ENCODE measurements at places on chromosomes 13 and 19. TPM values are rescaled to one million over a fixed set of nuclear protein-coding genes. Genes with fewer than 3 reads are reported as not detected.
A peak's percentile ranks its signal among the peaks of the same experiment; 100 is the strongest.

The GJB6 gene
- 0.68 TPM for total RNA-seq

DNA sequence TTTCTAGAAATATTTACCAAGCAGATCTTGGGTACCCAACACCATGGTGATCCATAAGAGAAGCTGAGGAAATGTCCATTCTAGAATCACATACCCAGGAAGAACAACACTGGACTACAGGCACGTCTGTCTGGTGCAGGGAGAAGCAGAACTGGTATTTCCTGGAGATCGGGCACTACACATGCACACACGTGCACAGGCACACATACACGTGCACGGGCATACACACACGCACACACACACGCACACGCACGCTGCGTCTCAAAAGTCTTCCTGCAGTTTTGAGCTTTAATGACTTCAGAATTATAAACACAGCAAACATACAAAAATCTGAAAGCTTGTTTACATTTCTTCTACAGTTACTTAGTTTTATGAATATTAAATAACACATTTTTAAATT, 189.8 kb downstream of the DCLK1 start:
- no peak for DNase-seq

DNA sequence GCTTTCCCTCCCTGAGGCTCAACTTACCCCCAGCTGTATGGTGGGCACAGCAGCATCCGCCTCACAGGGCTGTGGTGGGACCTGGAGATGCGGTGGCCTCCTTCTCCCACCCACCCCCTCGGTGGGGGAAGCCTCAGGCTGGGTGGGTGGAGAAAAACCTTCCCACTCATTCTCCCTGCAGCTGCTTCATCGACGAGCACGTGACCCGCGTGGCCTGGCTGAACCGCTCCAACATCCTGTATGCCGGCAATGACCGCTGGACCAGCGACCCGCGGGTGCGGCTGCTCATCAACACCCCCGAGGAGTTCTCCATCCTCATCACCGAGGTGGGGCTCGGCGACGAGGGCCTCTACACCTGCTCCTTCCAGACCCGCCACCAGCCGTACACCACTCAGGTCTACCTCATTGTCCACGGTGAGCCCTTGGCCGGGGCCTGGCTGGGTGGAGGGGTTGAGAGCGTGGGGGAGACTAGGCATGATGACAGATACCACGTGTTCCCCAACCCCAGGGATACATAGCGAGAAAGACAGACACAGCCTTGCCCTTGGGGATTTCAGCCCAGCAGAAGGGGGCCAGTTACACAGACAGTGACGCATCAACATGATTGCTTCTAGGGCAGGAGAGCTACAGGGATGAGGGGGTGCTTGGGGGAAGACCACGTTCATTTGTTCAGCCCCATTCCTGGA, 12.2 kb downstream of the IGLON5 start:
- DNase-seq = no peak

- DNase-seq = no peak
Observed at GRCh38 chr13:87452281-87452680, 218.9 kb upstream of the SLITRK5 start.

DNA sequence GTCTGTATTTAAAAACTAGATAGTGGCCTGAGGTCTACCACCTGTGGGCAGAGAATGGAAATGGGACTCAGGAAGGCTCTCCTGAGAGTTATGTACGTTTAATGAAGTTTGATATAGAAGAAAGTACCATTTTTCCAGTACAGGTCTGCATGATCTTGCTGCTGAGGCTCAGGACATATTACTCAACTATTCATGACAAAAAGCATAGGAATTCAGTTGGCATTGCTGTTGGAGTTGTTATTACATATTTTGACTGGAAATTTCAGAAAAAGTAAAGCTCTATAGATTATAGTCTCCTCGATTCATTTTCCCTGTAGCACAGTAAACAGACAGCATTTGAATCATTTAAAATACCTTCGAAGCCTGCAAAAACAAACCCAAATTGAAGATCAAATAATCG, 469.8 kb downstream of the DCT start:
- no peak for DNase-seq

- DNase-seq = no peak
Observed at GRCh38 chr13:43936647-43937046, 56.9 kb downstream of the LACC1 start.

- DNase-seq = no peak
Observed at GRCh38 chr13:98512774-98513665, 63.9 kb downstream of the STK24 start.

The WASF3 gene
- total RNA-seq = 0.75 TPM

The RASL11A gene
- 31.0 TPM for total RNA-seq

GRCh38 chr13:28572871-28573270, 77.9 kb upstream of the FLT1 start:
- no peak for DNase-seq

DNA sequence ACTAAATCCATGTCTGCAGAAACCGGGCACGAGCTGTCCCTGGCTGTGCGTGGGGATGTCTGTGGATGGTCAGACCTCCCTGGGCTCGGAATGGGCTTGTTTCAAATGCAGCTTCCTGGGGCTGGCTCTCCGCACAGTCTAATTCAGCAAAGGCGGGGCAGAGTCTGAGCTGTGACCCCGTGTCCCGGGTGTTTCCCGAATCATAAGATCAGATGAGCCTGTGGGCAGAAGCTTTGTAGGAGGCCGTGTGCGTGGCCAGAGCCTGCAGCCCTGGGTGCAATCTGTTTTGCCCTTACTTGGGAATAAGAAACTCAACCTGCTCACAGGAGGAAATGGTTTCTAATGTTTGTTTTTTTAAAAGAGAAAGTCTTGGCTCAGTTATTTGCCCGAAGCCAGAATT, 13.9 kb upstream of the GNA11 start:
- DNase-seq = peak; percentile 79

GRCh38 chr13:28537171-28537570, 42.2 kb upstream of the FLT1 start:
- DNase-seq = no peak

DNA sequence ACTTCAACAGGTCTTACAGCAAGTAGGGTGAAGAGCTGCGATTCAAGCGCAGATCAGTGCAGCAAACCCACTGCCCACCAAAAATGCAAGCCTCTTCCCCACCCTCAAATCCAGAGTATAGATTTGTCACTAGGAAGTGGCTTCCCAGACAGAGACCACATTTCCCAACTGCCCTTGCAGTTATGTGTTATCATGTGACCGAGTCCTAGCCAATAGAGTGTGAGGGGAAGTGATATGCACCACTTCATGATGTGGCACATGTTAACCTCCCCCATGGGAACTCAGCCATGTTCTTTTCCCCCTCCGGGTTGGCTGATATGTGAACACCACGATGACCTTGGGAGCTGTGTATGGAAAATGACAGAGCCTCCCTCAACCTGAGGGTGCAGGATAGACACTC, 50.8 kb downstream of the MBD3L2B start:
- no peak for DNase-seq

The KLK14 gene
- 0.82 TPM for total RNA-seq

- DNase-seq = peak; percentile 28
Observed at GRCh38 chr19:46861691-46862502, 1.1 kb downstream of the ARHGAP35 start.

- DNase-seq = no peak
Observed at GRCh38 chr19:3575260-3575741, 2.6 kb downstream of the HMG20B start.

DNA sequence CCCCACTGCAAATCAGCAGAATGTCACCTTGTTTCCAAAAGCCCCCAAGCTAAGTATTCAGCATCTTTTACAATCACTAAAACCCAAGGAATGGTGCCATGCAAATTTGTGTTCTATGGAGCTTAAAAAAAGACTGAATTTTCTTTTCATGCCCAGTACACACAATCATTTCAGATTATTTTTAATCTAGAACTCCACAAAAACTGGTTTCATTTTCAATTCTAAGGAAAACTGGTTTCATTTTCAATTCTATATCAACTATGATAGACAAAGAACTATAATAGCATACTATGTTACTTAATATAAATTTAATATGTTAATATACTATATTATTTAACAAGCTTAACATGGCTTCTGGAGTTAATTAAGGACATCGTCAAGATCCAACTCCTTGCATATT, 88.4 kb upstream of the DOCK9 start:
- no peak for DNase-seq

The KCNN4 gene
- not detected for total RNA-seq

GRCh38 chr13:31468114-31468902, 268.5 kb downstream of the B3GLCT start:
- DNase-seq = no peak

DNA sequence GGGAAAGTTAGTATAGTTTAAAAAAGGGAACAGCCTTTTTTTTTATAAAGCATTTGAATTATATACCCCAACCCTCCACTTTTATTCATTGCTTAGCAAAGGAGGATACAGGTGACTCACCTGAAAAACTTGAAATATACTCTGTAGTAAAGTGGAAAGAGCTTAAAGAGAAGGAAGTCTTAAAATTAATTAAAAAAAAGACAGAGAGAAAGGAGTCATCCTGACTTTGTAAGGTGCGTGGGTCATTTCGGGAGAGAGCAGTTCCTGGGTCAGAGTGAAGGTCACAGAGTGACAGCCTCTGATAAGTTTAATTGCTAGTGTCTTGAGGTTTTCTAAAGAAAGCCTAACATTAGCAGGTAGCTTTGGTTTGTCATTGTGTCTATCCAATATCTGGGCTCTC, 310.3 kb downstream of the KLF5 start:
- no peak for DNase-seq

The F7 gene
- not detected for total RNA-seq

DNA sequence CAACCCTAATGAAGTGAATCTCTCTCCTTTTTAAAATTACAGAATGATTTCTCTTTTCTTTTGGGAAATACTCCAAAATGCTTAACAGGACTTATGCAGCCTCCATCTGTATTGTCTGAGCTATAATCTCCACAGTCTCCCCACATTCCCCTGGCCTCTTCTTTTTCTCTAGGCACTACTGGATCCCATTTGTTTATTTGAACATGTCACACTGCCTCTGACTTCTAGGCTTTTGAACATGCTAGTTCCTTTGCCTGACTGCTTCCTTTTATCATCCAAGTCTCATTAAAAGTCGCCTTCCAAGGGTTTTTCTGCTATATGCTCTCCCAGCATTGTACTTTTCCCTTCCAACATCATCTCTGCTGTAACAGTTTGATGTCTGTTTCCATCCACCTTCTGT, 548.7 kb downstream of the PCDH9 start:
- DNase-seq = no peak

GRCh38 chr13:102170305-102170704, 231.5 kb downstream of the FGF14 start:
- DNase-seq = no peak

DNA sequence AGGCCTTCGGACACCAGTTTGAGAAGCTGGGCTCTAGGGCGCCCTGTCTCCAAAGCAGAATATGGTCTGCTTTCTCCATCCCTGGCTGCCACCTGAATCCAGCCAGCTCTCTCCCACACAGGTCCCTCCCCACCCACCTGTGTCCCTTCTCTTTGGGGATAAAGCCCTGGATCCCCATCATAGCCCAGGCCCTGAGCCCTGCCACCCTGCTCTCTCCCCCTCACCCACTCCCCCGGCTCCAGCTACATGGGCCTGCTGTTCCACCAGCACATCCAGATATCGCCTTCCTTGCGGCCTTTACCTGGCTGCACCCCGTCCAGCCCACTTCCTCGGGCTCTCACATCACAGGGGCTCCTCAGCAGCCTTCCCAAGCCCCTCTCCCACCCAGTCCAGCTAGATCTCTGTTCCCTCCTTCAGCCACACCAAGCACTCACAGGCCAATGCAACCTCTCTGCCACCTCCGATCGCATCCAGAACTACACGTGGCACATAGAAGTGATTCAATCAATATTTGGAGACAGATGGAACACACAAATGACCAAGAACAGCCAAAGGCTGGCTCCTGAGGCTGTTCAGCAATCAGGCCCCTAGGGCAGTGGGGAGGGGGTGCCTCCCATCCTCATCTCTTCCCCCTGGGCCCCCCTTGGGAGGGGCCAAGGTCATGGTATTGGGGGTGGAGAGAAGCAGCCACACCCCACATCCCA, 7.6 kb downstream of the AKT2 start:
- DNase-seq = no peak

The SHISA2 gene
- not detected for total RNA-seq

- no peak for DNase-seq
Observed at GRCh38 chr13:26377038-26377437, 123.1 kb downstream of the CDK8 start.

DNA sequence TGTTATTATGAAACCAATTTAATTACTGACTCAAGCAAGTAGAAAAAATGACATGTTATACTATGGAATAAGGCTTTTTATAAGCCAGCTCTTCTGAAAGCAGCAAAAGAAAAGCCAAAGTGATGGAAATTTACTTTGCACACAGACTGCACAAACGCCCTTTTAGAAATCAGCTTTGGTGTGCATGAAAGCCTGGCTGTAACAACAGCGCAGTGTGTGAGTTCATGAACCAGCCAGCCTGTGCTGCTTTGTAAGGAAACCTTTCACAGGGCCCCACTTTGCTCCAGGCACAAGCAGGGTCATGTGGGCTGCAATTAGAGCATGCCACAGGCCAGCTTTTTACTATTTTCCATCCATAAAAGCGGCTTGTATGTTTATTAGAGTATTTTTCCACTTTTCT, 13.6 kb upstream of the IFT88 start:
- DNase-seq = no peak

The GIPR gene
- 13.5 TPM for total RNA-seq

The SELENOV gene
- not detected for total RNA-seq

GRCh38 chr19:17441241-17442021, 7.0 kb downstream of the TMEM221 start:
- DNase-seq = no peak

DNA sequence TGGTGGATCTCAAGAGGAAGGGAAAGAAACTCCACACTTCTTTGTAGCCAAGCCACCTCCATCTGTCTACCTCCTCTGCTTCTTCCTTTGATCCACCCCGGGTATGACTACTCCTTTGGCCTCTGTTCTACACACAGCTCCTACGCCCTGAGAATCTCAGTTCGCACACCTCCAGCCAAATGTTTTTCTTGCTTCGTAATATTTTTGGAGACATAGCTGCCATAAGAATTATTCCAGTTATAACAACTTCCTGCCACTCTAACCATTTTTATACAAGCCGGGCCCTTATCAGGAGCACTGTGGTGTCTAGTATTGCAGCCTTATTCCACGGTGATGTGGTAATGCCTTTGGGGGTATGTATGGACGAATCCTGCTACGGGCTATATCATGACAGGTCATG, 126.7 kb downstream of the STARD13 start:
- DNase-seq = no peak

GRCh38 chr13:21909331-21909730, 238.5 kb downstream of the FGF9 start:
- no peak for DNase-seq

DNA sequence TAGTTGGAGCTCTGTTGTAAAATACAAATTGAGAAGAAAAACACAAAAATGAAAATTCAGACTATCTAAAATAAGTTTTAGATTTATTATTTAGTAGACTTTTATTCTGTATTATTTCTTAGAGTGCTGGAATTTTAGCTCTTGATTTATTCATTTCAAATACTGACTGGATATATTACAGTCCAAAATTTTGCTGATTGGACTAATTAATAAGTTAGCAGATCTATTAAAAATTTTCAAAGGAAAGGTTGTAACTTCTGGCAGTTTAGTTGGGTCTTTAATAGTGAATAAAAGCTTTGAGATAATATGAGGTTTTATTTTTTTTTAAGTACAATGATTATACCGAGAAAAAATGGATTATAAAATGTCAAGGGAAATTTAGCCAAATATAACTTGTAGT, 1224.9 kb upstream of the SPRY2 start:
- no peak for DNase-seq

The RASAL3 gene
- 1.9 TPM for total RNA-seq

Measured in transverse colon (tissue), 4 donors.